Left colon (tissue), 2 donors: ENCODE measurements at places on chromosomes 6 and 20. TPM values are rescaled to one million over a fixed set of nuclear protein-coding genes. Genes with fewer than 3 reads are reported as not detected.

The ULBP3 gene
- 1.2 TPM for total RNA-seq

The LHFPL5 gene
- total RNA-seq = not detected

The CCM2L gene
- 2.0 TPM for total RNA-seq

The GINM1 gene
- total RNA-seq = 39.4 TPM

The RNF146 gene
- total RNA-seq = 24.5 TPM

The PTCRA gene
- total RNA-seq = not detected

The SLC17A9 gene
- total RNA-seq = 17.7 TPM

The ERVFRD-1 gene
- 0.14 TPM for total RNA-seq

The PSORS1C2 gene
- total RNA-seq = not detected

- no peak for DNase-seq
Observed at GRCh38 chr6:170423814-170424603, 117.5 kb downstream of the FAM120B start.

DNA sequence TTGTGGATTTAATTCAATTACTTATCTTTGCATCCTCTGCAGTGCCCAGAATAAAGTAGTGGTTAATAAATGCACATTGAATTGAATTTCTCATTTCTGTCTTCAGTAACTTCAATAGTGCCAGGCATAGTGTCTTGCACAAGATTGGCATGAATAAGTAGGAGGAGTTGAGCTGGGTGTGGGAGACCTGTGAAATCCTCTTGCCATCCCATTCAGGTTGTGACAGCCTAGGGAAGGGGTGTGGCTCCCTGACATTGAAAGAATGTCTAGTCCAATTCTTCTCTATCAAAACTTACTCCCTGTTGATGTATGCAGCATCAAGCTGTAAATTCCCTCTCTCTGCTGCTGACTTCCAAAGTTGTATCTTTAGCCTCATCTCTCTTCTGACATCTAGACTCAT lies 73.2 kb downstream of the CDH22 start:
- no peak for DNase-seq

GRCh38 chr6:39053016-39053624 lies 4.5 kb downstream of the GLP1R start:
- DNase-seq = no peak

- no peak for DNase-seq
Observed at GRCh38 chr20:32571566-32571965, 13.6 kb downstream of the NOL4L start.

DNA sequence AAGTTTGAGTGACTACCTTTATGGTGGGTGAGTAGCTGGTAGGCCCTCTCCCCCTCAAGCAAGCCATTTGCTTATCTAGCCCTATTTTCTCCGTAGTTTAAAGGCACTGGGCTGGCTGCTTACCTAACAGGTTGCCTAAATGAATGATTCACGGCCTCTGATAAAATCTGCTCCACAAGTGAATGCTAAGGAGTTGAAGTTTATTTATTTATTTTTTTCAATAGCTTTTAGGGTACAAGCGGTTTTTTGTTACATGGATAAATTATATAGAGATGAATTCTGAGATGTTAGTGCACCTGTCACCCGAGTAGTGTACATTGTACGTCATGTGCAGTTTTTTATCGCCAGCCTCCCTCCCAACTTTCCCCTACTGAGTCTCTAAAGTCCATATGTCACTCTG lies 8.3 kb upstream of the CDH26 start:
- DNase-seq = no peak

DNA sequence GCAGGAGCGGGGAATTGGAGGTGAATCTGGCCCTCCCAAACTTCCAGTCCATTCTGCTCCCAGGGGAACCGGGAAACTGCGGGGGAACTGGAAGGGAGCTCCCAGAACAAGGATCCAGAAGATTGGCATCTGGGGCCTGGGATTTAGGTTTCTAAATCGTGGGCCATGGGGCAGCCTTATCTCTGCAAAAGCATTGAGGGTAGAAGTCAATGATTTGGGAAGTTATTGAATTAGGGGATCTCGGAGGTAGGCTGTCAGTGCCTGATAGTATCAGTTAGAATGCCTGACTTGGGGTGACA lies 45.1 kb downstream of the HNF4A start:
- DNase-seq = no peak

DNA sequence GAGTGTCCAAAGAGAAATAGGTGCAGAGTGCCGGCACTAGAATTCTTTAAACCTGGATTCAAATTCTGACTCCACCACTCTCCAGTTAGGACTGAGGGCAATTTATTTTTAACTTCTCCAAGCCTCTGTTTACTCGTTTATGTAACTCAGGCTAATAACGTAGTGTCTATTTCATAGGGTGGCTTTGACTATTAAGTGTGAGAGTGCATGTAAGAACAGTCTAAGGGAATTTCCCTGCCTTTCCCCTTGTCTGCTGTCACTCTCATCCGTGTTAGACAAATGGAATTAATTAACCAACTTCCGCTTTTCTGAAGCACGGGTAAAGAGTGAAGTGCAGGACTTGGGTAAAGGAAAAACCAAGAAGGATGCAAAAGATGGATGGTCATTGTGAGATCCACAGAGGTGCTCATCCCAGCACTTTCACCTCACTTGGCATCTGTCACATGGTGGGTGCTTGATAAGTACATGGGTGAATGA lies 4.1 kb upstream of the ZKSCAN8 start:
- DNase-seq = no peak

DNA sequence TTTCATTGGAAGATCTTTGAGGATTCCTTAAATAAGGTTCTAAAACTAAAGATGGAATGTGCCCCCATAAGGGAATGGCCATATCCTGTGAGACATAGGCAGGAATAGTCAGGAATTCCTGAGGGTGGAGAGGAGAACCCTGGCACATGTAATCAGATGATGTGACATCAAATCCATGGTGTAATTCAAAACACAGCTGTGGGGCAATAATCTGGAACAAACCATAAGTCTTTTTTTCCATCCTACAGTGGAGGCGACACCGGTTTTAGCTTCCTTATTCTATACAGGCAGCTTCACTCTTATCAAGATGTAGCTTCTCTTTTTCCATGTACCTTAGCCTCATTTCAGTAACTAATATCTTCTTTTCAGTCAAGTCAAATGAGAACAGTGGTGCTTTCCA lies 133.6 kb upstream of the CITED2 start:
- no peak for DNase-seq

GRCh38 chr20:31968291-31969126 lies 558 bp downstream of the XKR7 start:
- peak; percentile 76 for DNase-seq

- no peak for DNase-seq
Observed at GRCh38 chr6:132513831-132514545, 1.1 kb upstream of the STX7 start.

GRCh38 chr6:90811596-90812226 lies 224.8 kb upstream of the MAP3K7 start:
- no peak for DNase-seq

DNA sequence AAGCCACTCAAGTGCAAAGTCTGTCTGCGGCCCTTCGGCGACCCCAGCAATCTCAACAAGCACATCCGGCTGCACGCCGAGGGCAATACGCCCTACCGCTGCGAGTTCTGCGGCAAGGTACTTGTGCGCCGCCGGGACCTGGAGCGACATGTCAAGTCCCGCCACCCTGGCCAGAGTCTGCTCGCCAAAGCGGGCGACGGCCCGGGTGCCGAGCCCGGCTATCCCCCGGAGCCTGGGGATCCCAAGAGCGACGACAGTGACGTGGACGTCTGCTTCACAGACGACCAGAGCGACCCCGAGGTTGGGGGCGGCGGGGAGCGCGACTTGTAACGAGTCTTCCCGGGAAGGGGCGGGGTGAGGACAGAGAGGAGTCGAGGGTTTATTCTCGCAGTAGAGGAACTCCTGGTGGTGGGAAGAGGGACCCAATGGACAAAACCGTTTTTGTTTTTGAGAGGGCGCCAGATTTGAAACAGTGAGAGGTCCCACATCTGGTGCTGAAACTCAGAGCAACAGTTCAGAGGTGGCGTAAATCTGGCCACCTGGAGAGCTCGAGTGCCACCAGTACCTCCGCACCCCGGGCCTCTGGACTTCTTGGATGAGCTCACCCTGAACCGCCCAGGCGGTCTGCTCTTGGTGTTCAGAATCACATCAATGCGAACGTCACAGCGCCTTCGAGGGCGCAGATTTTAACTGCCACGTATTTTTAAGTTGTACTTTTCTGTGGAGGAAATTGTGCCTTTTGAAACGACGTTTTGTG lies 8.0 kb downstream of the PRDM13 start:
- DNase-seq = peak; percentile 26

DNA sequence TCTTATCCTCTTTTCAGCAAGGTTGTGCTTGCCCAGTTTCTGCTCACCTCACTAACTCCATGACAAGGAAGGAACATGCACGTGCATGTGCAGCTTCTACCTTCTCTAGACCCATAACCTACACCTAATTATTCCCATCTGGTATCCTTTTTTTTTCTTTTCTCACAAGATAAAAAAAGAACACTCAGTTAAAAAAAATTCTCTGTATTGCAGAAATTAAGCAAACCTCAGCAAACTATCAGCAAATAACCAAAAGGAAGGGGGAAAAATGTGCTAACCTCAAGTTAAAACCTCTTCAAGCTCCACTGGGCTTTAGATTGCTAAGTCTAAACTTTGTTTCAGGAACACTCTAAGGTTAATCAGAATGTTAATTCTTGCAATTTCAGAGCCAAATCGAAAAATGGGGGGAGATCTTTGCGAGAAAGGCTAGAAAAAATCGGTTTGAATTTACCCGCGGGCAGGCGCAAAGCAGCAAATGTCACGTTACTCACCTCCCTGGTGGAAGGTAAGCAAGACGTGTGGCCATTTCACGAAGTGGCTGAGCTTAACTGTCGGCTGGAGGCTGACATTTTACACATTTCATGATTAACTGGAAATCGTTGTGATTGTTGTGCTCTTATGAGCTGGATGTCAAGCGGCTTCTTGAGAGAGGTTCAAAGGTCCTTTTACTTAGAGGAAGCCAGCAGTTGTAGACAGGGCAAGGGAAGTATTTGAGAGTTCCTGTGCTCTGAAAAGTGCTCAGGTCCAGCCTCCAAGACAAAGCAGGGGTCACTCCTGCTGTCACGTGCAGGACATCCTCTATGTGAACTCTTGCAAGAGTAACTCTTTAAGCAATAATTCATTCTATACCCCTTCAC lies 19.1 kb downstream of the TFAP2B start:
- DNase-seq = no peak

DNA sequence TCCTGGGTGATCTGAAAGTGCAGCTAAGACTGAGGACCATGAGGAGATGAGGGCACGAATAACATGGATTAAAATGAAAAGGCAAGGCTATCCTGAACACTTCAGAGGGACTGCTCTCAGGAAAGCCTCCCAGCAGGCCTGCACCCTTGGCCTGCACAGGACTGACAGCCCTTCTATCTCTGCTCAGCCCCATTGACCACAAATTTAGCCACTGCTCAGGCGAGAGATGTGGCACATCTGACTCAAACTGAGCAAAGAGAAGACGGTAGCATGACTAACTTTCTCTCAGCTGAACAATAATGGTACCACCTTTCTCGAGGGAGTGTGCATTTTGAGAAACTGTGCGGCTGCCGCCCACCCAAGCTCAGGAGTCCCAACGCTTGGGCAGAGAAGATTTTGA lies 257.5 kb downstream of the ADGB start:
- no peak for DNase-seq

DNA sequence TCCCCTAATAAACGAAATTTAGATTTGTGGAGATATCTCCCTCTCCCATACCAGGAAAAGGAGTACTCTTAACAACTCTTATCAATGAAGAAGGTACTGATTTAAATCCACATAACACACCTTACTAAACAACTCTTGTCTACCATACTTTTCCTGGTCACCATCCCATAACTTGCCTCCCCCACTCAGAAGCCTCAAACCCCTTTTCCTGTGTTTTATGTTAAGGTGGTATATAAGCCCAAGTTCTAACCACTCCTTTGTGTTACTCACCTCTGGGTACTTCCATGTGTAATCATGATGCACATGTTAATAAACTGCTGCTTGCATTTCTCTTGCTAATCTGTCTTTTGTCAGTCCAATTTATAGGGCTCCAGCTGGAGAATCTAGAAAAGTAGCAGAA lies 330.7 kb downstream of the CD83 start:
- no peak for DNase-seq

DNA sequence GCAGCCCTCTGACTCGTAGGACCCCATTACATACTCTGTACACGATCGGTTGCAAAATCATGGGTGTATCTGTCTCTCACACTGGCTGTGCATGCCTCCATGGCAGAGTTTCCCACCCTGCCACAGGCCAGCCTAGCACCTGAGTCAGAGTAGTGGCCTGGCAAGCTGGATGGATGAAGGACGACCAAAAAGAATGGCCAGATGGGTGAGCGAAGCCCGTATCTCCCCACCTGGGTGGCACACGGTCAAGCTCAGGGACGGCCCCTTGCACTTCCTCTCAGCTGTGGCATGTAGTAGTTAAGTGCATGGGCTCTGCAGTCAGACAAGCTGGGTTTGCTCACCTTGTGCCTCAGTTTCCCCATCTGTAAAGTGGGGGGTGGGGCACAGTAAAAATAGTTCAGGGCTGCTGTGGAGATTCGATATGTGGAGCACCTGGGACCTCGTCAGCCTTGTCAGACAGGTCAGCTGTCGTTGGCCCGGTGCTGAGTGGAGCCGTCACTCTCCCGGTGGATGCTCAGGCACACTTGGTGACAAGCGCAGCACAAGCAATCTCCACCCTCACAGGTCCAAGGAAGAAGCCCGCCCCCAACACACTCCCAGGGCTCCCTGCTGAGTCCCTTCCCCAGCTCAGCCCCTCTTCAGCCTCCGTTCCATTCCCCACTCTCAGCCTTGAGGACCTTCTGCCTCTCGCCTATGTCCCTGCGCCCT lies 12.6 kb downstream of the CPNE5 start:
- no peak for DNase-seq

DNA sequence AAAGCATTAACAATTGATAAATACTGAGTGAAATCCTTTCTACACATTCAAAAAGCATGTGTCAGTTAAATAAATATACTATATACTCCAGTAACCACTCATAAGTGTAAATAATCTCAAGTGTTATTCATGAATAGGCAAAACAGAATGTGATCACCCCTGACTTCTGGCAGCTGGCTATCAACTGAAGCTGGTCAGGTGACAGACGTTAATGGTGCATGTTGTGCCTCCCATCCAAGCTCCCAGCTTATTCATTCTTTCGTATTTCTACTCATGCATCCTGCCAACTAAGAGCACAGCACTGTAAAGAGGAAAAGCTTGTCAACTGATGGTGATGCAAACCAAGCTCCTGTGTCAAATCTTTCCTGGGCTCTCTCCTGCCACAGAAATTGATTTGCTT lies 7.7 kb downstream of the PSMB1 start:
- no peak for DNase-seq

DNA sequence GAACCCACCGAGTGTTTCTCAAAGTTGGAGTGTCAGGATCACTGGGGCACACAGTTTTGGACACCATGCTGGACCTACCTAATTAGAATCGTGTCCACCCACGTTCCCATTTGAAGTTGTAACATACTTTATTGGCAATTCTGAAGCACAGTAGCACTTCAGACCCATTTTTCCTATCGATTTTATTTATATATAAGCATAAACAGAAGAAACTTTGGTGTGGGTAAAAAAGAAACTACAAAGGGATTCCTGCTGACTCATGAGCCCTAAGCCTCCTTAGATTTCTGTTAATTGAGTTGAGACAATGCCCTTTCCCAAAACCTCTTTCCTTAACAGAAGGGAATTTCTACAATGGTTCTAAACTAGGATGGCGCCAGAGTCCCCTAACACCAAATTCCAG lies 398.0 kb downstream of the CDKAL1 start:
- DNase-seq = no peak

GRCh38 chr20:18276821-18277220 lies 11.5 kb upstream of the ZNF133 start:
- peak; percentile 75 for DNase-seq

GRCh38 chr6:6942831-6943230 lies 164.9 kb upstream of the RREB1 start:
- no peak for DNase-seq

GRCh38 chr6:11258260-11259237 lies 26.1 kb upstream of the NEDD9 start:
- no peak for DNase-seq
